ENCODE measurements at places on chromosomes 16 and 17. TPM values are rescaled to one million over a fixed set of nuclear protein-coding genes. Genes with fewer than 3 reads are reported as not detected.

The CRK gene
- 111 TPM for total RNA-seq

The SYNGR3 gene
- total RNA-seq = not detected

The RAB11FIP4 gene
- total RNA-seq = 2.0 TPM

The OR1F1 gene
- not detected for total RNA-seq
